ENCODE measurements at places on chromosomes 2 and 18.

DNA sequence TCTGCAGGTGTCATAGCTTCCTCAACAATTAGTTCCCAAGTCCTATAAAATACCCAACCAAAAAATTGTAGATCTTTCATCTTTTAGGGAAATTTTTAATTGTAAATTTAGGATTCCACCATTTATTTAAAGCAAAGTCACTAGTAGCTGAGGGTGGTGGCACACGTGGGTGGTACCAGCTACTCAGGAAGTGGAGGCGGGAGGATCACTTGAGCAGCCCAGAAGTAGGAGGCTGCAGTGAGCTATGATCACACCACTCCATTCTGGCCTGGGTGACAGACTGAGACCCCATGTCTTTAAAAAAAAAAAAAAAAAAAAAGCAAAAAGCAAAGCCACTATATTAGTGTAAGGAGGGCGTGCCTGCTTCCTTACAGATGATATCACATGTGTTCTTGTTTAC, 60.3 kb upstream of the GREB1L start:
- no peak for DNase-seq

- no peak for DNase-seq
Measured at GRCh38 chr18:61199171-61199848, 133.9 kb upstream of the CDH20 start.

DNA sequence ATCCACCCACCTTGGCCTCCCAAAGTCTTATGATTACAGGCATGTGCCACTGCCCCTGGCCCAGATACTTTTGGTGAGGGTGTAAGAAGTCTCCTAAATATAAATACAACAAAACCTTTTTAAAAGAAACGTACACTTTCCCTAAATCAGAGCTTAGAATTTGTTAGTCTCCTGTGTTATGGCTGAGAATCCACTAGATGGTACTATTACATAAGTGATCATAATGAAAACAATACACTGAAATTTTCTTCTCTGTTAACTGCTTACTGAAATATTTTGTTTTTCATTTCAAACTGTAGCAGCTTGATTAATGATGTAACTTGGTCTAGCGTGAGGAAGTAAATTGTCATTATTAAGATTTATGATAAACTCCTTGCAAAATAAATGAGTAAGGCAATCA, 74.8 kb upstream of the FAM98A start:
- peak; percentile 57 for DNase-seq

DNA sequence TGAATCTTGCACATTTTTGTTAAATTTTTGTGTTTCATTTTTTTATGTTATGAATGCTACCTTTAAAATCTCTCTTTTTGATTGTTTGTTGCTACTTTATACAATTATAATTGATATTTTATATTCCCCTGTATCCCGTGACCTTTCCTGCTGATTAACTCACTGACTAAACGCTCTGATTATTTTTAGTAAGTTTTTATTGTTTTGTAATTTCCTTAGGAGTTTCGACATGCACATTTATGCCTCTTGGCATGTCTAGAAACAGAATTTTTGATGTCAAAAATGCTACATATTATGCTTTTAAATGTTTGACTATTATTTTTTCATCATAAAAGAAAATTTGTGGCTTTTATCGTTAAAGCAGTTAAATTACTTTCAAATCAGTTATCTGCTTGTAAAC, 1131.6 kb upstream of the TMEFF2 start:
- no peak for DNase-seq

DNA sequence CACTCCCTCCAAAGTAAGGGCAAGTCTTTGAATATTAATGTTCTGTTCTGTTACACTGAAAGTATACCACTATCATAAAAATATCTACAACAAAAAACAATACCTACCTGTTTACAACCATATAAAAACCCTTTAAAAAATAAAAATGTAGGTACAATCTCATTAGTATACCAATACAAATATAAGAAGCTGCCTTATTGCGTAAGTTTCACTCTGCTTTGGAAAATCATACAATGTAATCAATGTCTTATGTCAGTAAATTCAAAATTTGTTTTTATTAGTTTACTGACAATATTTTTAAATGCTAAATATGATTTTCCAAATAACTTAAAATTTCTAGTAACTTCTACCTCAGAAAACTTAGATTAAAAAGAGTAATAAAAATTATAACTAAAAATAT, 72.8 kb downstream of the RAPH1 start:
- DNase-seq: no peak

GRCh38 chr18:55185391-55185790, 226.1 kb upstream of the CCDC68 start:
- no peak for DNase-seq

DNA sequence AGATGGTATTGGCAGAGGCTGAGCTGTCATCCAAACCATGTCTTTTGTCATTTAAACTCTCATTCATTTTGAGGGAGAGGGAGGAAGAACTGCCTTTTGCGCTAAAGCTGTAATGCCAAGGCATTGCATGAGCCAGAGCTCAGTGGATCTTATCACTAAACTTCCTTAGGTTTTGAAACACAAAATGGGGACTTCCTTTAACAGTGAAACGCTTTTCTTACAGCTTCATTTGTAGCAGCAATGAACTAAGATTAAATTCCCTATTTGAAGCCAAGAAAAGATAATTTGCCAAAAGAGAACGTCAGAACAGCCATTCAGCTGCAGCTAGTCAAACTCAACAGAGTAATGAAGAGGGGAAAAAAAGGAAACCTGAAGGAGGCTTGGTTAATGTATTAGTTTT, 143.5 kb upstream of the MMADHC start:
- no peak for DNase-seq

DNA sequence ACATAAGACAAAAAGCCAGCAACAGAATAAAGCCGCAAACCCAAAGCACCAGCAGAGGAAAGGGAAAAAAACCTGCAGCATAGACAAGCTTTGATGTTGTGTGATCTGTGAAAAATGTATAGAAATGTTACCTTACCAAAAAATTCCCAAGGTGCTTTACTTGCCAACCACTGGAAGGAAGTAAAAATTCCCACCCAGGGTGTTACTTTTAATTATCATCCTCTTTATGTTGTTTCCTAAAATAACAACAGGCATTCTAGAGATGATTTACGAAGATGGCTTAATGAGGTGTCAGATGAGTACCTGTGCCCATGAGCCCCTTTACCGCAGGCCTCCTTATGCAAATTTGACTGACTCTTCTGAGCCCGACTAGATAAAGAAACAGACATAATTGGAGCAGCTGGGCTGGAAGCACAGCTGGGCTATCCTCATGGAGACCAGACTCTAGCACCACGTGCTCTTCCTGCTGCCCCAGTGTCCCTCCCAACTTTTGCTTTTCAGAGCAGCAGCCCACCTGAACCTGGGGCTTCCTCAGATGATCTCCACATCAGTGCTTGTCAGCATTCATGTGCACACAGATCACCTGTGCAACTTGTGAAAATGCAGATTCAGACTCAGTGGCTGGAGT, 41.5 kb downstream of the SRSF7 start:
- no peak for DNase-seq

DNA sequence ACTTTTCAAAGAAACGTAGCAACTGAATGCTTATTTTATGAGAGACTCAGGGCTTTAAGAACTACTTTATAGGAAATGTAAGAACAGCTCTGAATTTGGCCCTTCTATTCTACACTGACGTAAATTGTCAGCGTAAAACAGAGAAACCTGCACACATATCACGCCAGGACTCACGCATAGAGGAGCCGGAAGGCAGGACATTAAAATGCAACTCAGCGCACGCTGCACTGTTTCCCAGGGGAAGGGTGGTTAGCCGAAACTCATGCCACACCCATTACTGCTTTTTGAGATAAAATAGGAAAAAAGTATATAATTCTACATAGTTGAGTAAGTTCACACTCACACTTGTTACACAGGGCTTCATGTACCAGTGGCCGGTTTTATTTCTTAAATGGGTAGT, 7.4 kb downstream of the TUBB6 start:
- DNase-seq: no peak

GRCh38 chr18:45974088-45974536, 7.0 kb upstream of the EPG5 start:
- peak; percentile 82 for DNase-seq

- DNase-seq: no peak
Measured at GRCh38 chr2:43855292-43855691, 16.5 kb downstream of the ABCG8 start.

GRCh38 chr2:72036173-72036545, 111.5 kb downstream of the CYP26B1 start:
- DNase-seq: no peak

- no peak for DNase-seq
Measured at GRCh38 chr18:35507623-35508022, 9.9 kb upstream of the INO80C start.

- peak; percentile 98 for DNase-seq
Measured at GRCh38 chr2:190766595-190766994, 114.0 kb upstream of the GLS start.

- DNase-seq: no peak
Measured at GRCh38 chr2:31704561-31705212, 123.9 kb upstream of the SRD5A2 start.

GRCh38 chr2:47688561-47688960, 94.4 kb upstream of the MSH6 start:
- DNase-seq: no peak

DNA sequence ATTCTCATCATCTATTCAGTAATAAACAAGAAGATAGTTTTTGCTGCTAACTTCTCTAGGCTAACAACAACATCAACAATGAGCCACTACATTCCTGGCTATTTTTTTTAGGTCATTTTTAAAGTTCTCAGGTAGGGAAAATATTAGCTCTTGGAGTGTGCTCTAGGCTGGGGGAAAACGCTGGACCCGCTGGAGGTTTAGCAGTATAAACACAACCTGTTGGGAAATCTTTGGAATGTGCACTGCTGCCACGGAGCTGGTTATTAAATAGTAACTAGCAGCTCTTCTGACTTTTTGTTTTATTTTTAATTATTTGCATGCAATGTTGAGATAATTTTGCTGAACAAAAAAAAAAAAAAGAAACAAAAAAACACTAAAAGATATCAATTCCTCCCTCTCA, 892.1 kb upstream of the ACVR2A start:
- no peak for DNase-seq

- DNase-seq: no peak
Measured at GRCh38 chr18:59874166-59874565, 25.6 kb upstream of the PMAIP1 start.

DNA sequence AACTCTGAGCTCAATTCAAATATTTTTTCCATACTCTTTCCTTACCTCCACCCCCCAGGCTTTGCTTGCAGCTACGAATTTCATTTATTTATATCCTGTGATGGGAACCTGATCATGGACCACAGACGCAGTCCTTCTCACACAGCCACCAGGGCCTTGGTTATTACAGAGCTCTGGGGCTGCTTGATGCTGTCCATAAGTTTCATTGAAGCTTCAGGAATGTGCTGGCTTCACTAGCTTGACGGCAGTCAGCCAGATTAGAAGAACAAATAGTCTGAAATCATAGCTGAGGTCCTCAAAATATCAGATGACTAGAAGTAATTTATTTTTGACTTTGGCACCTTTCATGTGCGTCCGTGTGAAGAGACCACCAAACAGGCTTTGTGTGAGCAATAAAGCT, 104.9 kb downstream of the VWA3B start:
- no peak for DNase-seq

DNA sequence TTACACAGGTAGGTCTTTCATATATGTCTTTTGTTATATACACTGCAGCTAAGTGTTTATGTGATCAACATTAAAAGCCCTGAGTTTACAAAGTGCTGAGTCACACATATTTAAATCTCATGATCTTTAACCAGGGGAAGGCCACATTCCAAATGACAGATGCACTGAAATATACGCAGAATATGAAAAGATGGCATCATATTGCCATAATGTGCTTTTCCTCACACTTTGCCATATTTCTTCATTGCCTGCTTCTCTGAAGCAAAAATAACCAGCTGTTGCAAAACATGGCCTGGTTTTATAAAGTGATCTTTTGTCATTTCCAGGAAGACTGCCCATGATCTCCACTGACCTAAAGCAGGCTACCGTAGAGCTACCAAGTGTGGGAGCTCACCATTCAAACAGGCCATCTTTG, 93.5 kb upstream of the MAPRE2 start:
- DNase-seq: no peak

DNA sequence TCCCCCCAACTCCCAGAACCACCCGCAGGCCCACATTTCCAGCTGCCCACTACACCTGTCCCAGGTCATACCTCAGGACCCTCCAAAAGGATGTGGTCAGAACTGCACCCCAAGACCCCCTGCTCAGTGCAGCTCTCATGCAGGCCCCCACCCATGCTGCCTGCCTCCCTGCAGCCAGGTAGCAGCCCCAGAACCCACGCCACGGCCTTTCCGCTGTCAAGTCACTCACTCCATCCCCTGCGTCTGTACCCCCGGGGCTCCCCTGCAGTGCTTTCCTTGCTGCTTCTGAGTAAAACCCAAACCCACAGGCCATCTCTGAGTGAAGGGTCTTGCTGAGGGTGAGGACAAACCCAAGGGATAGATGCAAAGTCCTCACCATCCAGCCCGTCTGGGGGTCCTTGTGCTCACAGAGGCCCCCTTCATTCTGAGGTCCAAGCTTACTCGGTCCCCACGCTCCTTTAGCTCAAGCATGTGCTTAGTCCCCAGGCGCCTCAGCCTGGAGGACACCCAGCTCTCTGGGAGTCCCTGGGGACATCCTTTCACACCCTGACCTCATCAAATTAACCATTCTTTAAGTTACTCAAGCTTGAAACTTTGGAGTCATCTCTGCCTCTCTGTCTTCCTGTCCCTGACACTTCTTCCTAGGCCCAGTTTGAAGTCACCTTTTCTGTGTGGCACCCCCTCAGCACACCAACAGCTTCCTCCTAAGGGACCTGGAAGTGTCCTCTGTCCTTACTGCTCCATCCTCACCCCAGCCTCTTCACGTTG, 130.1 kb downstream of the SMAD7 start:
- DNase-seq: no peak

DNA sequence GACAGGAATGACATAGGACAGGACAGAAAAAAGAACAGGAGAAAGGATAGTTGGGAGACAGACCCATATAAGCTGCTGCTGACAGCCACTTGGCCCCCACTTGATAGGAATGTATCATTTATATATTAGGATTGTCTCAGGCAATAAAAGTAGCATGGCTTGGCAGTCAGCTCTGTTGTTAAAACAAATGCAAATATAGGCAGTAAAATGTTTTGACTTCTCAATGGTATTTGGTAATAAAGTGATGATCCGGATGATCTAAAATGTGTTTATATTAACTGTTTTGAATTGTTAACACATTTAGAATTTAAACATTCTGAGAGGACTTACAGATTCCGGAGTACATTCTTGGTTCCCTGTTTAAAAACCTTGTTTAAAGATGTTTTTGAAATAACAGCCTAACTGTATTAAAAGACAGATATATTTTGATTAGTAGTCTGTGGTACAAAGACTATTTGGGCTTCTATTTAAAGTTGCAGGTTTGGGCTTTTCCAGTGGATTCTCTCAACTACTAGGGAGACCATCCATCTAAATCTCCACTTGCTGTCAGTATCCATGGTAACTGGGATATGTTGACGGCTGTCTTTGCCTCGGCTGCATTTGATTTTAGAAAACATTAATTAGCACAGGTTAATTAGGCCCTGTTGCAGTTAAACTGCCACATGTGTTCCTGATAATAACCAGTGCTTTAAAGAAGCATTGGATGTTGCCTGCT, 147.6 kb downstream of the ESCO1 start:
- DNase-seq: no peak

DNA sequence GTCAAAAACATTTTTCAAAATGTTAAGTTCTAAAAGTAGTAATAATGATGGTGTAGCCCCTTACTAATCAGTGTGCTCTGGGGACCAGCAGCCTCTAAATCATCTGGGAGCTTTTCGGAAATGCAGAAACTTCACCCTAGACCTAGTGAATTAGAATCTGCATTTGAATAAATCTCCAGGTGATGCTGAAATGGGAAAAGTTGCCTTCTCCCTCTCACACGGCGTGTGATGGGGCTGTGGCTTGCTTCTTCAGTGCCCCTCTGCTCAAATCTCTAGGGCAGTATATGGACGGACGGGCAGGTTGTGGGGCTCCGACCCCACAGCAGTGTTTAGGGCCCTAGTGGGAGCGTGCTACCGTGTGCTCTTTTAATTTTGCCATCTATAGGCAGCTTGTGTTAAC, 368.6 kb downstream of the GALNT13 start:
- no peak for DNase-seq
